ENCODE measurements at places on chromosomes 11 and 22.

GRCh38 chr11:14345668-14346067, 13.3 kb downstream of the RRAS2 start:
- DNase-seq, result no peak

DNA sequence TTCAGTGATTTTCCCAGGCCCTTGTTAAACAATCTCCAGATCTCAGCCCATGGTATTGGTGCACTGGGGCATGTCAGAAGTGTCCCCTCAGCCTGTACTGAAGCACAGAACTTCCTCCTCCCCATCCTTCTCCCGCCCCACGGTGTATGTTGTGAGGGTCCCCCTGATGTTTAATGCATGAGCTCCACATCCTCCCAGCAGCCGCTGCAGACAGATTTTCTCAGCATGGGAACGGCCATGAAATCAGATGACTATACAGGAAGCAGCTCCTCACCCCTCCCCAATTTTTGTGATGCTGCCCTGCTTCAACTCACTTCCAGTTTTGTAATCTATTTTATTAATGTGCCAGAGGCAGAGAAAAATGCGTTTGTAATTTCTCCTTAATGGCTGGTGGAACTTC, 406.0 kb downstream of the MIAT start:
- no peak for DNase-seq

- DNase-seq, result peak; percentile 61
Observed at GRCh38 chr11:102794382-102794781, 3.6 kb downstream of the MMP1 start.

DNA sequence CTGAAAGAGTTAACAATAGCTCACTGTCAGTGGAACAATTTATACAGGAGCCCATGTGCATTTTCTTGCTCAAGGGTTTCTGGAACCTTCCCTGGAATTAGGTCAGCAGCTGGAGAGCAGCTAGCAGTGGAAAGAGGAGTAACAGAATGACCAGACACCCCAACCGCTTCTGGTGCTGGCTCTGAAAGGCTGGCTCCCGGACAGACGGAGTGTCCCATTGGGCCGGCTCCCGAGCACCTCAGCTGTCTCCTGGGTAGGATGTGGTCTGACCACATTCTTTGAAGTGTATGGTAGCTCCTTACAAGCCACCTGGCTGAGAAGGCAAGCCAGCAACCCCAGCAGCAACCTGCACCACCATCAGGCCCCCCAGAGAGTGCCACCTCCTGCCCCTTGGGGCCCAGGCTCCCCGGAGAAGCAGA, 44.7 kb downstream of the ABTB2 start:
- no peak for DNase-seq

DNA sequence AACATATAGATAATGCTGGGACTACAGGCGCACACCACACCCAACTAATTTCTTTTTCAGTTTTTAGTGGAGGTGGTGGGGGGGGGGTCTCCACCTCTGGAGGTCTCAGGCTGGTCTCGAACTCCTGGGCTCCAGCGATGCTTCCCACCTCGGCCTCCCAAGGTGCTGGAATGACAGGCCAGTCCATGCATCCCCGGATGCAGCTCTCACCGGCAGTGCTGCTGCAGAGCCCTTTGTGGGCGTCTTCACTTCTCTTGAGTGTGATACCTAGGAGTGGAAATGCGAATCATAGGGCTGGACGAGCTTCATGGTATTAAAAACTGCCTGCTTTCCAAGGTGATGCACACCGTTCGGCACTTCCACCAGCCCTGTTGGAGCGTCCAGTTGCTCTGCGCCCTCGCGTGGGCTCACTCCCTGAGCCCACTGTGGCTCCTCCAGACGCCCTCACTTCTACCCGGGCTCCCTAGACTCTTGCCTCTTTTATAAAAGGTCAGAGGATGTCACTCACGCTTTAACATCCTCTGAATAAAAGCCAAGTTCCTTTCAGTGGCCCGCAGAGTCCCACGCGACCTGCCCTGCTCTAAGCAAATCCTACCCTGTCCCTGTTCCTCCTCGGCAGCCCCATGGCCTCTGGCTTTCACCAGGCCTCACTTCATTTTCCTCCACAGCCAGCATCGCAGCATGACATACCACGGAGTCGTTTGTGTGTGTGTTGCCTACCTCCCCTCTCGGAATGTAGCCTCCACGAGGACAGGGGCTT, 837 bp upstream of the BID start:
- DNase-seq, result peak; percentile 38

DNA sequence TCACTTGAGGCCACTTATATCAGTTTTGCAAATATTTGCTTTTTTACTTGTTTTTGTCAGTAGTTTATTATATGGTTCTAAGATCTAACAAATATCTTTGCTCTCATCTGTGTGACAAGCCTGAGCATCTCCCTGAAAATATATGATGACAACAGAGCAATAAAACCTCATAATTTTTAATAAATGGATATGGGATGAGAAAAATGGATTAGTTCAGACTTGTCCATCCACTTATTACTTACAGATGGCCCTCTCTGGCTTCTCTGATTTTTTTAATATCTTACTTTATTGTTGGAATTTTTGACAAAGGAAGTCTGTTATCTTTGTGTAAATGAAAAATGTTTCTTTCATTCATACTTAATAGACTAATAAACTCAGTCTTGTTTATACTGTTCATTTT, 491.4 kb upstream of the RAG2 start:
- DNase-seq, result no peak

DNA sequence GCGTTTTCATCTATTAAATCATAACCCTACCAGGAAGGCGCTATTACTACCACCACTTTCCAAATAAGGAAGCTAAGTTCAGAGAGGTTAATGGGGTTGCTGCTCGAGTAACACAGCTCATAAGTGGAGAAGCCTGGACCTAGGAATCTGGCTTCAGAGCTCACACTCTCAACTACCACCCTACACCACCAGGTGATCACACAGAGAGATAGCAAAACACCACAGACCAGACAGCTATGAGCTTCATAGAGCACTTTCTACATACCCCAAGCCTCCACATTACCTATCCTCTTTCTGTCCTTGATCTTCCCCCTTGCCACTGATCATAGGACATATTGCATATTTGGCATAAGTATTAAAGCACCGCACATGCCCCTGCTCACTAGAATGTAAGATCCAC, 65.4 kb downstream of the TIMP3 start:
- DNase-seq, result no peak

All from DMS53 (cell line).